ENCODE measurements at places on chromosomes 2 and 18.

- DNase-seq, result no peak
These were observed 9.3 kb upstream of the STAT1 start for GRCh38 chr2:191023235-191023679.

- no peak for DNase-seq
These were observed 492.8 kb upstream of the RAB12 start for GRCh38 chr18:8116341-8117005.

DNA sequence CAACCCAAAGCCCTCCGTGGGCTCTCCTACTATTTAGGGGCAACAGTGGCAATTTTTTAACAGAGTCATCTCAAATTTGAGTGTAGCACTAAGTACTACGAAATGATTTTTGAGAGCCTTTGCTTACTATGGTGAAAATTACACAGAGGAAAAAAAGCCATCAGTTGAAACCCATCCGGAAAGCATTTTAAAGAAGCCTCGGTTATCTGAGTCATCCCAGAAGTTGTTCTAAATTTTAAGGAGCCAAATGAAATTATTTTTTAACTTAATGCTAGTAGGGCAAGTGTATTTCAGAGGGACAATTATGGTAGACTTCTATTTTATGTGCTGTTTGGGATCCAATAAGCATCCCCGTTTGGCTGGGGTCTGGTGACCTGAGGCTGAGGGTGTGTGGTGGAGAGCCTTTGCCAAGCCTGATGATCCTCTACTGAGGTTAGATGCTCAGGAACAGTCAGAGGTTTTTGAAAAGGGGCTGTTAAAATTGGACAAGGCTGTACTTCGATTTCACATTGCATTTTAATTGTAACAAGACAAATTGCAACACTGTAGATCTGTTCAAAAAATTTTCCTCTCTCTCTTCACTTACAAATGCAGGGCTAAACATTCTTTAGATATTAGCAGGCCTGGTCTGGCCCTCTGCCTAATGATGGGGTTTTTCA is 47.0 kb downstream of the RAPGEF4 start:
- DNase-seq, result no peak

DNA sequence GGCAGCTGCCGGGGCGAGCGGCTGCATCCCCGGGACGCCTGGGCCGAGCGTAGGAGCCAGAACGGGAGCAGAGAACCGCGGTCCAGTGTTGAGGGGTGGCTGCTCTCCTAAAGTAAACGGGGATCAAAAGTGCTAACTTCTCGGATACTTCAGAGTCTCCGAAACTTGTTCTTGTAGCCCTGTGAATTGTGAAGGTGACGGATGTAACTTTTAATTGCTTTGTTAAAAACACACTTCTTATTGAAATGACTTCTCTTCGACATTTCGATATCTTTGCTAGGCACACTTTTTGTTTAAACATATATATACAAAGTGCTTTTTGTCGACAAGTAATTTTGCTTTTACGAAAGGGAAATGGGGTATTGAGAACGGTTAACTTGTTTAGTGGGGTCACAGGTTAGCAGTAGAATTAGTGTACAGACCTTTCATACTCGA is 540 bp downstream of the ATP9B start:
- no peak for DNase-seq

- DNase-seq, result no peak
These were observed 9.6 kb downstream of the SNTG2 start for GRCh38 chr2:960061-960736.

DNA sequence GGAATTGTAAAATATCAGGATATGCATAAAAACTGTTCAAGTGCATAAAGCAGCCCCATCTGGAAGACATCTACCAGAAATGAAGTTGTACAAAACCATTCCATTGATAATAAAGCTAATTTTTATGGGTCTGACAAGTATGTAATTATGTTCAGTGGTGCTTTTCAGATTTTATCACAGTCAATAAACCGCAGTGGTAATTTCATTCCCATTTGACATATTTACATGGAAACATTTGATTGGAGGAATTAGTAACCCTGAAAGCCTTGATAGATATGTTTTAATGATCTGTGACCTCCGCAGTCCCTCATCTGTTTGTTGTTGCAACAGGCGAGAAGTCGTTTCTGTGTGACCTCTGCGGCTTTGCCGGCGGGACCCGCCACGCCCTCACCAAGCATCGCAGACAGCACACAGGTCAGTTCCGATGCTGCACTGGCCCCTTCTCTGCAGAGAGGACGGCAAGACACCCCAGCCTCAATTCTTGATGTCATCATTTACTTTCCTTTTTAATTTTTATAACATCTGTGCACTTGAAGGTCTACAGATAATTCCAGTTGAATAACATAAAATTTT is 283.1 kb downstream of the ZNF407 start:
- DNase-seq, result no peak
